NT2/D1 (cell line): ENCODE measurements at places on chromosomes 2 and 18.
A peak's percentile ranks its signal among the peaks of the same experiment; 100 is the strongest.

DNA sequence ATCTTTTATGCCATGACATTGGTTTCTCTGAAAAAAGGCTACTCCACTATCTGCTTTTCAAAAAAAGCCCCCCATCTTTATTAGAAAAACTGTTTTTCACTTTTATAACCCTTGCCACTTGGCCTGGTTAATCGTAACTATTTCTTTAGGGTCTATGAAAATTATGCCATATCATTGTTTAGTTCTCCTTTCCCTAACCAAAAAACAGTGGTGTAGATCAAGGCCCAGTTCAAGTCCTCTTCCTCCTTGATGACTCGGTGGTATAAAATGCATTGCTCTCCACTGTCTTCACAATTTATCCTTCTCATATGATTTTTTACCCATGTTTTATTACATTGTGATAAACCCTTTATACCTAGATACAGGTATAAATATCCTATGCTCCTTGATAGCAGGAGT lies 205.5 kb downstream of the ZNF521 start:
- DNase-seq = no peak

DNA sequence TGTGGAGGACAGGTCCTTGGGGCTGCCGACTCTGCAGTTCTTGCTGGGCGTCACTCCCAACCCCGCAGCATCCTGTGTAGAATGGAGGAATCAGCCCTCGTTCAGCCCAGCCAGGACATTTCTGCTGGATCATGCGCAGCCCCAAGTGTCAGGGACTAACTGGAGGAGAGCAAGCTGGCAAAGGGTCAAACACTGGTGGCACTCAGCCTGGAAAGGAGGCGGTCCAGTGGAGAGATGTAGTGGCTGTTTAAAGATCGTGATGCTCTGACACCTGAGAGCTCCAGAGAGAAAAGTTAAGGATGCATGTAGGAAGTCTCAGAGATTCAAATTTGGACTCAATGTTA lies 63.6 kb upstream of the SH3RF3 start:
- DNase-seq = no peak

DNA sequence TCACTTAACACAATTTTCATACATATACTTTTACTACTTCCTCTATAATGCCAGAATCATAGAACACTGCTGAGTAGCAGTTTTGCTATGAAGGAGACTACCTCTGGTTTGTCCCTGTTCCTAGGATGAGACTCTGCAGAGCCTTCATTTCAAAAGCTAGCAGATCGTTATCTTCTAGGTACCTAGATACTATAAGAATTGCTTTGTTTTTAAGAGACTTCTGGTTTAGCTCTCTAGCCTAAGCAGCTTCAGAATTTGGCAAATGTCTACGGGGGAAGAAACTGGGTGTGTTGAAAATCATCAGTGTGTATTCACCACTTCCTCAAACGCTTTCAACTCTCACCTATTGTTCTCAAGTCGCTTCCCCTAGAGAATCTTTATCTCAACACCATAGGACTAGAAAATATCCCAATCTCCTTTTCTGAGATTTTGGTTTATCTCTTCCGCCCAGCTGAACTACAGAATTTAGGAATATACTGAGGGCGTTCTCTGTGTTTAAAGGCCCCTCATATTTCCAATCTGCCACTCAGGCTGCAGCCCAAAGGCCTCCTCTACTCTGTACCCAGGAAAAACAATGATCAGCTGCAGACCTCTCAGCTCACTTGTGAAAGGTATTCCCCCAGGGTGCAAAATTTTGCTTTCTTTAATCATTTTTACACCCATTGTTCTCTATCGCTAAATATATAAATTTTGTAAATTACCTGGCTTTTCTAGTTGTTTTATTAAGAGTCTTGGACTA lies 28.7 kb downstream of the SMAD2 start:
- DNase-seq = no peak

DNA sequence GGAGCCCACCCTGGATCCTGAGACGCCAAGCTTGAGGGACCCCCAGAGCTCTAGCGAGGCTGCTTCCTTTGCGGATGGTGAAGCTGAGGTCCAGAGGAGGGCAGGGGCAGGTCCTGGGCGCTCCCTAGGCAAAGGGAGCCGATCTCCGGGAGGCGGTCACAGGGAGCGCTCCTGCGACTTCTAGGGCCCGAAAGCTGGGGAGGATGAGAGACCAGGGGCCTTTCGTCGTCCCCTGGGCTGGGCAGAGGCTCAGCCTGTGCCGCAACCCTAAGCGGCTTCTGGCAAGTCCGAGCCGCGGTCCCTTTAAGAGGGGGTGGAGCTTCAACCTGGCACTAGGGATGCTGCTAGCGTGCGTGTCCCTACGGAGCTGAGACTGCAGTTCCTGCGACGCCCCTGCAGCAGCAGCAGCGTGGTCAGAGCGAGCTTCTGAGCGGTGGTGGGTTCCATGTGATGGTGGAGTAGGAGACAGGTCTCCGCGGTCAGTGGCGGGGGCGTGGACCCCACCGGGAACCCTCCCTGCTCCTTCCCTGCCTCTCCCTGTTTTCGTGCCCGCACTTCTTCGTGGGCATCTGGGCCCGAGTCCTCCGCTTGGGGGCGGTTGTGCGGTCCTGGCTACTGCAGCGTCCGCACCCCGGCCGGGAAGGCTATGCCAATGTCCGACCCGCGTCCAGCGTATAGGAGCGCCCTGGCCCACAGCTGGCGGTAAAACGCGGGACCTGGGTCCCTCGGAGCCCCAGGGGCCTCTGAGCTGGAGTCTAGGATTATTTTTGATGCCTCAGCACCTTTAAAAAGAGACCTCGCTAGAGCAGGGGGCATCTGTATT lies 154.6 kb downstream of the CCDC74A start:
- DNase-seq = peak; percentile 68

DNA sequence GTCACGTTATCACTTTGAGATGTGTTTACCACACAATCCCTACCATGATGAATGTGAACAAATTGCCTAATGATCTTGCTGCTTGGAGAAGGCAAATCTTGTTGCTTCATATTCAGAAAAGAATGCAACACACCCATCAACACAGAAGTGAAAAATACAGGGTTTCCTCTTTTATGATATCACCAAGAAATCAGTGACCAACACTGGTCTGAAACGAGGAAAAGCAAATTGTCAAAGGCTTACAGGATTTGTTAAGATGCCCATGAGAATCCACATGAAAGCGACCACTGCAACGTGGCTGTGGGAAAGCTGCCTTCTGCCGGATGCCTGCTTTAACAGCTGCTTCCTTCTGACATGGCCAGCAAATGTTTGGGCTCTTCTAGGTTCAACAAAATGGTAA lies 397.6 kb upstream of the LRATD1 start:
- no peak for DNase-seq
